ENCODE measurements at places on chromosomes 5 and 9.

GRCh38 chr9:81969971-81970370 lies 18.6 kb upstream of the SPATA31D1 start:
- DNase-seq = no peak

DNA sequence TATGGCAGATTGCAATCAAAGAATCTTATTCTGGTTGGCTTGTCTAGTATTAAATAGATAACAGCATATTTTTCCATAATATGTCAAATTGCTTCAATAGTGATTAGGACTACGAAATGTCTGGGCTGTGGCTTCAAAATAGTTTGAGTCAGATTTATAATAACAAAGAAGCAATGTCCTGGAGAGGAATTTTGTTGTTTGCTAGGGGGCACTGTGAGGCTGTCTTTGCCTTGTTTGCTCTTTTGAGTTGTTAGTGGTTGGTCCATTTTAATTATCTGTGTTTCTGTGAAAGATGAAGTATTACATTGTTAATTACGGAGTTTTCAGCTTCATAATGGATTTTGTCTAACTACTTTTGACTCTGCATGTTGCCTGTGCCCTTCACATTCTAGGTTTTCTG lies 713.6 kb downstream of the TLE4 start:
- DNase-seq = no peak

GRCh38 chr5:41794471-41794870 lies 75.8 kb downstream of the OXCT1 start:
- DNase-seq = peak; percentile 53

DNA sequence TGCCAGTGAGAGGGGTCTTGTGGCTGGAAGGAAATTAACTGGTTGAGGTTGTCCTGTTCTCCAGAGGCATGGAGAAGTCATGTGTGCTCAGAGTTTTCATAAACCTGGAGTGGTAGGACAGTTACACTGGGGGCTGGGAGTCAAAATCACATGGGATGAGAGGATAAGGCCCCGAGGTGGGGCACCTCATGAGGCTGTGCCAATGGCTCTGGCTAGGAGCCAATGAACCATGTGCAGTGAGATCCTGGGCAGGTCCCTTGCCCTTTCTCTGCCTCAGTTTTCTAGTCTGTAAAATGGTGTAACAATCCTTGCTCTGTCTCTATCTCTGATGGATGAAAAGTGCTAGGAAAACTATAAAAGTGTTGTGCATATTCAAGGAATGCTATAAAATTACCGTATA lies 7.0 kb upstream of the SYNPO start:
- no peak for DNase-seq

DNA sequence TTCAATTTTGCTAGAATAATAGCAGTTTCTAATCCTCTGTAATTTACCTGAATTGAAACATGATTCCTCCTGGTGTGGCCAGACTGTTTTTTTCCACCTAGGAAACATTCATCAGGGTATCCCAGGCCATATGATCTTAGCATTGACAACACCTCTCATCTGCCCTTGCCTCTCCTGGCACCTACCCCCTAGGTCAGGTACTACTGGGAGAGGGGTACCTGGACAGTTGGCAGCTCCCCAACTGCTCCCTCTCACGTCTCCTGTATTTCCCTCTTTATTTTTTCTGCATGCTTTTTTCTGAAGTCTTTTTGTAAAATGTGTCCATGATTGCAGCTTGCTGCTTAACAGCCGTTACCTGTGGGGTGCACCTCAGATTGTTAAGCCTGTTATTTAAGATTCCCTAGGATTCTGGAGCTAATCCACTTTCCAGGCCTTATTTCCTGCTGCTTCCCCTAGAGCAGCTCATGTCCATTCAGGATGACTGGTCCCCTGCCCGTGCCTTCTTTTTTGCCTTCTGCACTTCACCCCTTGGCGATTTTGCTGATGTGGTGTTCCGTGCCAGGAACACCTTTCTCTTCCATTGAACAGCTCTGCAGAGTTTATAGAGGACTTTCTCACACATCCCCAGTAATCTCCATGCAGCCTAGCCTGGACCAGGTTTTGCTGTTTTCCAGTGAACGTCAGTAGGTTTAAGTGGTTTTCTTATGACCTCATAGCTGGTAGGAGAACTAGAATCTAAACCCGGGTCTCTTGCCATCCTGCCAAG lies 33.6 kb downstream of the SNX30 start:
- no peak for DNase-seq

DNA sequence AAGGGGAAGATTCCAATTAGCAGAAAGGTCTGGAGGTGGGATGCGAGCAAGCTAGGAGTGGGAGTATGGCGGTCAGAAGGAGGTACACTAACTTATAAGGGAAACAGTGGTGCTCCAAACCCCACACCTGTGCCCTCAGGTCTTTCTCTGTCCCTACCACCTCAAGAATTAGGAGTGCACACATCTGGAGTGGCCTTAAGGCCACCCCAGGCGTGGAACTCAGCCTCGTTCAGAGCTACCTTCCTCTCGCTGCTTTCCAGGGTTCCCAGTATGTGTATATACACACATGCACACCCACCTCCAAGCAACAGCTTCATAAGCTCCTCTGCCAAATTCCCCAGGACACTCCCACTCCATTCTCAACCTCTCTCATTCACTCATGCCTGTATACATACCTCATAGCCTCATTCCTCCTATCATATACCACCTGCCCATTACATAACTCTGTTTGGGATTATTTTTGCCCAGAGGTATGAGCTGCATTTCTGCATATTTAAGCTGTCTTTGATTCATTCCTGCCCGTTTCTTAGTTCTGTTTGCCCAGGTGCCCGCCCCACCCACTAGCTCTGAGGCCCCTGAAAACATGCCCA lies 118.7 kb downstream of the PSD2 start:
- DNase-seq = no peak

DNA sequence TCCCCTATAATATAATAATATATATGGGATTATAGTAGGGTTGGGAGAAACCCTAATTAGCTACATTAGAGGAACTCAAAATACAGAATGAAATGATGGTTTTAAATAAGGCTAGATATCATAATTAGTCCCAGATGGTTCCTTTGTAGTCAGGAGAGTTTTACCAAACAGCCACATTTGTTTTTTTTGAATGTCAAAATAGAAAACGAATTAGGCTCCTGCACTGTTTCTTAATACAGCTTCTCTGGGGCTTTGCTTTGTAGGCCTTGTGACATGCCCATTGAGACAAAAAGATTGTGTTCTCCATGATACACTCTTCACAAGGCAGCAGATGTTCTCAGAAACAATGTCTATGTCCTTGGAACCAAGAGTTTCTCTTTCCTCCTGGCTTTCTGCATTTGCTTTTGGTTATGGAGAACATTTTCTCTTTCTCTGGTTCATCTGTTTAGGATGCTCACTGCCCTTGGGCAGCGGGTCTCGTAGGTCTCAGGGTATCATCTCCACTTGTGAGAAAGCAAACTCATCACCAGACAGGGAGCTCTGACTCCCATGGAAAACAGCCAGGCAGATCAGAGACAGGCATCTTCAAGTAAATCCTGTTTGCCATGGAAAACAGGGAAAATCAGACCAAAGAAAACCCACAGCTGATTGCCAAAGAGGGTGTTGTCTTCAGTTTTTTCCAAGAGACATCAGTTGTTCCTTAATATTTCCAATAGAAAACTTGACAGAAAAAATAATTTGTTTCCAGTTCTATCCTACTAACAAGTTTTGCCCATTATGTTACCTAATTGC lies 54.1 kb upstream of the RPS23 start:
- DNase-seq = no peak

DNA sequence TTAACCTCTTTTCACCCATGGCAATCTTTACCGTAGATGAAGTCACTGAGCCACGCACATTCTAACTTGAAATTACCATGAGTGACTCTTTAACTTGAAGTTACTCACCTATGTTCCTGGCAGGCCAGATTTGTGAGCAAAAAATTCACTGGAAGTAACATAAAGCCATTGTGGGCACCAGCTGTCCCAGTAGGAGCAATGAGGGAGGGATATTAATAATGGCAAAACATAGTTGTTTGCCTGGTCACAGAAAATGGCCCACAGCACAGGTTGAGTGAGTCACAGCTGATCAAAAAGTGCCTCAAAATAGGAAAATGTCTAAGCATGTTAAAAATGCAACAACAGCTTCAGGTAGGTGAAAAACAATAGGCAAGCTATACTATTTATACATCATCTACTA lies 146.6 kb downstream of the EFNA5 start:
- no peak for DNase-seq

- DNase-seq = no peak
These were observed 30.2 kb upstream of the DUSP1 start for GRCh38 chr5:172801179-172801671.

GRCh38 chr9:86575137-86575536 lies 220.9 kb upstream of the TUT7 start:
- no peak for DNase-seq

DNA sequence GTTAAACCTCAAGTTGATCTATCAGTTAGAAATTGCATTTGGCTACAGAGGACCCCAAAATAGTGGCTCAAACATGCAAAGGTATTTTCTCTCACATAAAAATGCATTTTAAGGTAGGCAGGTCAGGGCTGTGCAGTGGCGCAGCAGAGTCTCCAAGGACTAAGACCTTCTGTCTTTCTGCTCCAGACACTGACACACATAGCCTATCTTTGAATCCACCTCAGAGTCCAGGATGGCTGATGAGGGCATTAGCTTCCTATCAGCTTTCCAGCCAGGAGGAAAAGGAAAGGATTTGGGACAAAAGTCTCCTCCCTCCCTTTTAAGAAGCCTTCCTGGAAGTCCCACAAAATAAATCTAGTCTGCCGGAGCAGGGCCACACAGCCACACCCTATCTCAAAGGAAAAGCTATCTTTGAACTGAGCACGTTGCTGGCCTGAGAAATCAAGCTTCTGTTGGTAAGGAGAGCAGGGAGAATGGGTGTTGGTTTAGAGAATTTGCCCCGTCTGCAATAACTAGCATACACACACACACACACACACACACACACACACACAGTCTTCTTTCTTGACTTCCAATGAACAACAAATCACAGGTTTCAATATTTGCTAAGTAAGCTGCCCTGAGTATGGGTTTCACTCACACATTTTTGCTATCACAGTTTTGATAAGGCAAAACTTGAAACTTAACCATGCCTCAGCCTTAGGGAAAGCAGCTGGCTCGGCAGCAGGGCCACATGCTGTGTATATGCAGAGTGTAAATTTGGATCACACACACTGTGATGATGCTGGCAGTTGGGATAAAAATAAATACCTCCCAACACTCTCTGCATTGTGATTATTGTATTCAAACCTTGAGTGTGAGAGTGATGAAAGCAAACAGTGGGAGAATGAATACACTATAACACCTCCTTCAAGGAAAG lies 116.6 kb upstream of the MAP3K1 start:
- no peak for DNase-seq

- no peak for DNase-seq
These were observed 24.7 kb upstream of the SLC6A19 start for GRCh38 chr5:1176473-1177391.

- DNase-seq = no peak
These were observed 471.6 kb downstream of the DNAH5 start for GRCh38 chr5:13472842-13473241.

DNA sequence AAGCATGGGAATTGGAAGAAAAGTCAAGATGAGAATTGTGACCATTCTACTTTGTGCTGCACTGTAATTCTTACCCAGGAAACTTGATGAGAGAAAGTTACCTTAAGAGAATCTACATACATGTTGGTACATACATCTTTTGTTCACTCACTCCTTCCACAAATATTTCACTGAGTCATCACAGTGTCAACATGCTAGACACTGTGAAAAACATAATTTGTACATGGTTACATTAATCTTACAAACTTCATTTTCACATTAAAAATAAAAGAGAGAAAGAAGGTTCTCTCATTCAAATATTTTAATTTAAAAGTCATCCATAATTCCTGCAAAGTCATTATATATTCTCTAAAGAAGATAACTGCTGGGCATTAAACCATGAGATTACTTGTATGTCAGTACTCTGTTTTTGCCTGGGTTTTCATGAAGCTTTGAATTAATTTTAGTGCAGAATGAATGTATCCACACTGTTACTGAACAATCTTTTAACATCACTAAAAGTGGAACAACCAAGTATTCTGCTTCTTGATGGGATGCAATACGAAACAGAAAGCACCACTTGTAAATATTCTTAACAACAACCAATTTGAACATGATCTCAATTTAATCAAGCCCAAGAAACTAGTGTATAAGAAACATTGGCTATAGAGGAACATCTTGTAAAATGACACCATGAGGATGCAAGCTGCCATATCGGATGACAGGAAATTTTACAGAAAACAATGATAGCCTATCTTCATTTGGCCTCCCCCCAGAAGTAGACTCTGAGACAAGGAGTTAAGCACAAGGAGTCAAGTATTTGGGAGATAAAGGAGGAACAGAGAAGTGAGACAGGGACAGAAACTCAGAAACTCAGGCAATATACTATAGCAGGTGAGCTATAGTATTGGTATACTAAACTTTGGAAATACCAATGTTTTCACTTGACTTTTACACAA lies 28.4 kb downstream of the ERP44 start:
- DNase-seq = no peak

GRCh38 chr9:8491563-8491962 lies 692.0 kb upstream of the DMAC1 start:
- no peak for DNase-seq

DNA sequence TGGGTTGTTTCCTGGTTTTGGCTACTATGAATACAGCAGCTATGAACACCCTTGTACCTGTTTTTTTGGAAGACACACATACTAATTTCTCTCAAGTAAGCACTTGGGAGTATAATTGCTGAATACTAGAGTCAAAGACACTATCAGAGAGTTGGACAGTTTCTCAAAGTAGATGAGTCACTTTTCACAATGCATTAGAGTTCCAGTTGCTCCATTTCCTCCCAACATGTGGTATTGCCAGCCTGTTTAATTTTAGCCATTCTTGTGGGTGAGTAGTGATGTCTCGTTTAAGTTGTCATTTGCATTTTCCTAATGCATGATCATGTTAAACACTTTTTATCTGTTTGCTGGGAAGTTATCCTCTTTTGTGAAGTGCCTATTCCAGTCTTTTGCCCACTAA lies 81.6 kb upstream of the GDNF start:
- no peak for DNase-seq

- no peak for DNase-seq
These were observed 20.8 kb upstream of the CTNNAL1 start for GRCh38 chr9:109033941-109034700.

DNA sequence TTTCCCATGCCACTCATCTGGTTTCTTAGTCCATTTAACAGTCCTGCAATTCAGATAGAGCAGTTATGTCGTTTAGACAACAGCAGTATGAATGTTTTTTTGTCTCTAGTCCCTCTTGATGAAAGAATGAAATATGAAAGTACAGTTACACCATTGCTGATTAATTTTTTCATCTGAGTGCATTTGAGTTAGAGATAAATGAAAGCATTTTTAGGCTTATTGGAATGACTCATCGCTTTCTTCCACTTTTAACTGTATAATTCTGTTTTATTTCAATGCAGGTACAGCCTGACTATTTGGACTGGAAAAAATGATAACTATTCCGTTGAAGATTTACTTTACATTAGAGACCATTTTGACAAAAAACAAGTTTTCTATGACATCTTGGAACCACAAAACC lies 28.7 kb downstream of the ANKRD34B start:
- no peak for DNase-seq

Measured in NCI-H446 treated with DMSO at 0.1 percent for 48 hours (cell line).